ENCODE measurements at places on chromosomes 11 and 22.
A peak's percentile ranks its signal among the peaks of the same experiment; 100 is the strongest.

DNA sequence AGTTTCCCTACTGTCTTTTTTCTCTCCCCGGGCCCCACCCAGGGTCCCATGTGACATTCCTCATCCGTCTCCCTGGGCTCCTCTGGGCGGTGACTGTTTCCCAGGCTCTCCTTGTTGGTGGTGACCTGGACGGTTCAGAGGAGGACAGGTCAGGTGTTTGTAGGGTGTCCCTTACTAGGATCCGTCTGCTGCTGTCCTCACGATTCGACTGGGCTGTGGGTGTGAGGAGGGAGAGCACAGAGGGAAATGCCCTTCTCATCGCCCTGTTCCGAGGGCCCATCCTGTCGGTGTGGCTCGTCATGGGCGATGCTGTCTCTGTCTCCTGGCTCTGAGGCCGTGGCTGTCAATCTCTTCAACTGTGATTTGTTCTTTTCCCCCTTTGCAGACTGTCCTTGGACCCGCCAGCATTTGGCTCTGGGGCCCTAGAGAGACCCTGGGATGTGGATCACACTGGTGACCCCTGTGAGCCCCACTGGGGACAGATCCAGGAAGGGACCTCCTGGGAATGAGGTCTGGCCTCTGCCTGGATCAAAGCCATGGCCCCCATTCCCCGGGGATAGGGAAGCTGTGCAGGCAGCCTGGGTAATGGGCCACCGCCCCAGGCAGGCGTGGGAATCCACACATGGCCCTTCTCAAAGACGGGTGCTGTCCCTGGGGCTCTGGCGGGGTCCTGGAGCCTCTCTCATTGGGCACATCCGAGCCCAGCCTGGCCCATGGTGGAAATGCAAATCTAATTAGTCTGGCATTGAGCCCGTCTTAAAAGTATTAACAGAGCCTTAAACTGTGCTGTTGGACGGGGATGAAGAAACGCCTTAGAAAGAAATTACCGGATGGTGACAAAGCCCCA lies 46.8 kb upstream of the KCNQ1OT1 start:
- no peak for DNase-seq

DNA sequence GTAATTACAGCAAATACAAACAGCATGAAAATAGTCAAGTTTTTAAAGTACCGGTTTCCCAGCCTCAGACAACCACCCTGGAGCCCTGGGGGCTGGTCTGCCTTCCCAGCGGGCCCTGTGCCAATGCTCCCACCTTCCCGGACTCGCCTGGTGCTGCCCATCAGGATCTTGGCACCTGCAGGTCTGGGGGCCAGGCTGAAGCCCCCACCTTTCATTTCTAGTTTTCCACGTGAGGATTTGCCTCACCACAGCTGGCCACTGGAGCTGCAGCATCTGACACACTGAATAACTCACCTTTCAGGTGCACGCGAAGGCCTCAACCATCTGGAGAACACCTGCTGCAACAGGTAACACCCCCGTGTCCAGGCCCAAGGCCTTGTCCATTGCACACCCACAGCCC lies 108.7 kb upstream of the THY1 start:
- no peak for DNase-seq

DNA sequence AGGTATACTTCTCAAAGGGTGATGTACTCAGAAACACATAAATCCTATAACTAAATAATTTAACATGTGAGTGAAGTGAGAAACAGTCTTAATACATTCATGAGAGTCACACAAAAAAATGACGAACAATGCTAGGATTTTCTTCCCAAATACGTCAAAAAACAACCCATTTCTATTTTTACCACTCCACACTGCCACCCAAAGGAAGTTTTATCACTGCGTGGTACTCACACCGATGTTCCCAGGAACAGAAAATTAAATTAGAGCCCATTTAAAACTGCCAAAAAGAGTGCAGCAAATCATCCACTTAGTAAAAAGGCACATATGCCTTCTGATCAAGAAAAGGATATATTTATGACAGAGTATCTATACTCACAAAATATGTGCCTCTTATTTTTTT lies 710.9 kb upstream of the FAT3 start:
- no peak for DNase-seq

GRCh38 chr11:15878756-15879155 lies 477.6 kb downstream of the SOX6 start:
- no peak for DNase-seq

- DNase-seq = no peak
Measured at GRCh38 chr11:60953781-60954180, 1.8 kb upstream of the SLC15A3 start.

- no peak for DNase-seq
Measured at GRCh38 chr22:29480262-29480511, 169 bp downstream of the NEFH start.

DNA sequence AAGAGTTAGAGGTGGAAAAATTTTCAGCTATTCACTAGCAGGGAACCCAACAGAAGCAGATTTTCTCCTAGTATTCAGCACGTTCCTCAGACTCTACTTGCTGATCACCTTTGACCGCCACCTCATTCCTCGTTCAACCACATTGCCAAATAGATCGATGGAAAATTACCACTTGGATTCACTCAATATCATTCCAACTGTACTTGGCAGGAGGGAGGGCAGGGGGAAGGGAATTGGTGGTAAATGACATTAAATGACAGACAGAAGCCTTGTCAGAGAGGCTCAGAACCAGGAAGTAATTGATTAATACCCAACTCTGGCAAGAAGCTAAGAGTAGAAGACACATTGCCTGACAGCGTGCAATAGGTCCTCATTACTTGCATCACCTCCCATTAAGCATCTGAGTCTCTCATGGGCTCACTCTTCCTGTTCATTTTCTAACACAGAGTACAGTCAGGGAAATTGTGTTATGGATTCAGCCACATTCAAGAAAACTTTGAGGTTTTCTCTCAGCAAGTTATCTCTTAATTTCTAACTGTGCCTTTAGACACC lies 240.5 kb upstream of the FAT3 start:
- DNase-seq = peak; percentile 20

- DNase-seq = no peak
Measured at GRCh38 chr11:113188371-113188834, 126.0 kb upstream of the TTC12 start.

GRCh38 chr11:112580864-112581263 lies 320.2 kb upstream of the PLET1 start:
- DNase-seq = no peak

DNA sequence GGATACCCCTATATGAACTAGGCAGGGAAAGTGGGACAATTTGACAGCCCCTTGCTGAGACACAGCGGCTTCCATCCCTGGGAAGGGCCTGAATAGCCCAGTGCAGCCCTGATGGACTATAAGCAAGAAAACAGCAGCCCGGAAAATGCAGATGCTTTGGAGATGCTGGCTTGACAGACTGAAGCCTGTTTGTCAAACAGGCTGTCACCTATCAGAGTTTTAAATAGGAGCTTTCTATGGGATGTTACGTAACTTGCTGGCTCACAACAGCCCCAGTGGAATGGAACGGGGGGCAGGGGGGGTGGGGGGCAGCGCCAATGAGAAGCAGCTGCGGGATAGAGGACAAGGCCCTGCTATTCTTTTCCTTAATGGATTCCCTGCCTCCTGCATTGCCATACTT lies 91.9 kb upstream of the NTM start:
- no peak for DNase-seq

GRCh38 chr11:69010964-69011623 lies 2.0 kb downstream of the MRGPRF start:
- DNase-seq = peak; percentile 86

GRCh38 chr11:13262096-13262495 lies 15.5 kb upstream of the BMAL1 start:
- DNase-seq = no peak

GRCh38 chr22:21041937-21042336 lies 3.8 kb upstream of the LRRC74B start:
- DNase-seq = no peak

GRCh38 chr11:12941671-12942070 lies 67.4 kb upstream of the RASSF10 start:
- DNase-seq = no peak

GRCh38 chr22:40418366-40419201 lies 48.2 kb downstream of the SGSM3 start:
- DNase-seq = no peak

- DNase-seq = no peak
Measured at GRCh38 chr11:85673393-85673792, 8.5 kb upstream of the CREBZF start.

DNA sequence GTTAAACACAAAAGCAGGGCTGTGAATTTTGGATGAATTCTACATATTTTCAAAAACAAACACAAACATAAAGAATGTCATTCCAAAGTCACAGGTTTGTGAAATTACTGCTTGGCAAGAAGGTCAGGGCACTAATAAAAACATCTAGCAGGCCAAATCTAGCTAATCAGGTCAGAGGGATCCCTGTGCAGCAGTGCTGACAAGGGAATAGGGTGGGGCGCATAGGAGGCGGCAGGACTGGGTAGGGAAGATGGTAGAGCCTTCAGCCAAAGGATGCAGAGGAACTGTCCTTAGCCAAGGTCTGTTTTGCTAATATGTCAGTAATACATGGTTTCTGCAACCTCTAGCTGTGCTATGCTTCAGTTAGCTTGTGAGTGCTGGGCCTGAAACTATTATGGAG lies 396.6 kb downstream of the TENM4 start:
- DNase-seq = no peak

DNA sequence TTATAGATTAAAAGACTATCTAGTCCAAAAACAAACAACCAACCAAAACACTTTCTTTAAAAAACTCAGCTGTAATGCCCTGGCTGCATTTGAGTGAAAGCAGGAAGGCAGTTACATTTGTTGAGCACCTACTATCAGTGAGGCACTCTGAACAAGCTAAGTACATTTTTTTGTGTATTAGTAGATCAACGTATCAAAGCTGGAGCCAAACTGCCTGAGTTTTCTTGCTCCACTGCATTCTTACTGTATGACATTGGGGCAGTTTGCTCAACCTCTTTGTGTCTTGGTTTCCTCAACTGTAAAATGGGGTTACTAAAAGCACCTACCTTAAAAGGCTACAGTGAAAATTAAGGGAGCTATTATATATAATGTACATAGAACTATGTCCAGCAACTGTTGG lies 22.0 kb downstream of the COA4 start:
- no peak for DNase-seq

DNA sequence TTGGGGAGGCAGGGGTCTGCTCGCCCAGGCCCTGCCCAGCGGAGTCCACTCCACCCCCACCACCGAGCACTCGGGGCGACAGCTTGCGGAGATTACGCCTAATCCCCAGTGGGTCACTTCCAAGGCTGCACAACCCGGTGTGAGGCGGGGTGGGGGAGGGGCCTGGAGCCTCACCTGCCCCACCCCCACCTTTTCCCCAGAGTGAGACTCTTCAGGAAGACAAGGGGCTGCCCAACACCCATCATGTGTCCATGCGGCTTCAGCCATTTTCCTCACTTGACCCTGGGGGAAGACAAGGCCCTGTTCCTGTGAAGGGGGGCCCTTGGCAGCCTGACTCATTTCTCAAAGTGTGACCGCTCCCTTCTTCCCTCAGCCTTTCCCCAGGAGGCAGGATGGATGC lies 12.5 kb downstream of the SYNGR1 start:
- DNase-seq = no peak

DNA sequence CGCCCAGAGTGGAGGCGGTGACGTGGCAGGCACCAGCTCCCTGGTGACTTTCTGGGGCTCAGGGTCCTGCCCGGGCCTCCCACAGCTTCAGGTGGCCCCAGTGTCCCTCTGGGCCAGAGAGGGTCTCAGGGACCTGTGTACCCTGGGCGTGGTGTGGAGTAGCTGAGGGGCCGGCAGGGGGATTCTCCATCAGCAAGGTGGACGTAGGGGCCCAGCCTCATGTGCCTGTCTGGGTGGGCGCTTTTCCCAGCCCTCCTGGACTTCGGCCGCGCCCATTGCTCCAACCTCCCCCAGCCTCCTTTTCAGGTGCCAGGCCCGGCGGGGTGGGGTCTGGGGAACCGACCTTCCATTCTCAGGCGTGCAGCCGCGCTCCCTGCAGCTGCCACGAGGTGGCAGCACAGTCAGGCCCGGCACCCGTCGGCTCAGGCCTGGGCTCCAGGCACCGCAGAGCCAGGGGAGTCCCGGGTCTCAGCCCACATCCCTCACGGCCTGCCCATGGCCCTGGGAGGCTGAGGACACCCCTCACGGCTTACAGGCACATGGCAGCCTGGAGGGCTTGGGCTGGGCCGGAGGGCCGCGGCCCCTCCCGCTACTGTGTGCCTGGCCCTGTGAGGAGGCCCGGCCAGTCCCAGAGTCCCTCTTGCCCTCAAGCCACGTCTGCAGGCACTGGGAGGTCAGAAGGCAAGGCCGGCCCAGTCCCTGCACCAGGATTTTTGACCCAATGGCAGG lies 19.9 kb upstream of the MUC5B start:
- peak; percentile 84 for DNase-seq

DNA sequence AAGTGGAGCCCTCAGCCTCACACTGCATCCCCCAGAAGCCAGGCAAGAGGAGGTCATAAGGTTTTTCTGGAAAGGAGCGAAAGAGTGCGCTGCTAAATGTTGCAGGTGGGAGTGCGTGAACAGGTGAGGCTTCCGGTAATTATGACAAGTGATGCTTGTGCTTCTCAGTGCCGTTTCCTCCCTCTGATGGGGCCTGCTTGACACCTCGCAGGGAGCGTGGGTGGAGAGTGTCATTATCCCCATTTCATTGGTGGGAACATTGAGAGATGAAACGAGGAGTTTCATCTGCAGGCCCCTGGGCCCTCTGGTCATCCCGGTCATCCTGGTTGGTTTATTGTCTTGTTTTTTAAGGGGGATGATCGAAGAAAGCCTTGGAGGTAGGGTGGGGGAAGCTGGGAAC lies 57.5 kb downstream of the BCR start:
- DNase-seq = no peak

GRCh38 chr11:64388894-64389293 lies 29.9 kb downstream of the RPS6KA4 start:
- DNase-seq = no peak

GRCh38 chr11:66006891-66007176 lies 4.5 kb downstream of the BANF1 start:
- no peak for DNase-seq

GRCh38 chr11:79834015-79834414 lies 393.2 kb upstream of the TENM4 start:
- no peak for DNase-seq

GRCh38 chr11:1162491-1163311 lies 4.9 kb downstream of the MUC5AC start:
- no peak for DNase-seq

GRCh38 chr22:21582801-21583740 lies 15.6 kb downstream of the UBE2L3 start:
- DNase-seq = no peak

DNA sequence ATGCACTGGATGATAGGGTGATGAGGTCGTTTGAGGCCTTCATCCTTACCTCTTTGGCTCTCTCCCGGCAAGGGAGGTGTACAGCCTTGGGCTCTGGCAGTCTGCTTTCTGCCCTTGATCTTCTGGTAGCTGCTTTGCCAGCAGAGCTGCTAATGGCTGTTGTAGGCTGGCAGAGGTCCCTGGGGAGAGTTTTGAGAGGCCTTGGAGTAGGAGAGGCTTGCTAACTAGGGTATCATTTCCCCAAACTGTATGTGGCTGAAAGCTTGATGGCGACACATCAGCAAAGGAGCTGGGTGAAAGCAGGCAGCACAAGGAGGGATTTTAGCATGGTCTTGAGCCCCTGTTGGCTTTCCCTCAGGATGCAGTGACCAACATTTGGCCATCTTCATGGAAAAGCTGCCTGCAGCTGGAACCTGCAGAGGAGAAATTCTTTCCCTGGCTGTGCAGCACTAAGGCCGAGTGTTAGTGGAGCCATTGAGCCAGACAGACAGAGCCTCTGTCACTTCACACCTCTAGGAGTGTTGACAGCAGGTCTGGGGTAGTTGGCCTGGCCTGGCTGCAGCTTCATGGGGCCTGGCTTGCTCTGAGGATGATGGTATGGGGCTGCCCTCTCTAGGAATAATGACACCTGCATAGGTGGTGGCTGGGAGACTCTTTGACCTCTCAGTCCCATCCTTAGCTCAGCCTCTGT lies 3.5 kb upstream of the AMPD3 start:
- no peak for DNase-seq

Data from Calu3 (cell line).